Ammon's horn (tissue), 1 donor: ENCODE measurements at places on chromosomes 7 and 10.
A peak's percentile ranks its signal among the peaks of the same experiment; 100 is the strongest.

DNA sequence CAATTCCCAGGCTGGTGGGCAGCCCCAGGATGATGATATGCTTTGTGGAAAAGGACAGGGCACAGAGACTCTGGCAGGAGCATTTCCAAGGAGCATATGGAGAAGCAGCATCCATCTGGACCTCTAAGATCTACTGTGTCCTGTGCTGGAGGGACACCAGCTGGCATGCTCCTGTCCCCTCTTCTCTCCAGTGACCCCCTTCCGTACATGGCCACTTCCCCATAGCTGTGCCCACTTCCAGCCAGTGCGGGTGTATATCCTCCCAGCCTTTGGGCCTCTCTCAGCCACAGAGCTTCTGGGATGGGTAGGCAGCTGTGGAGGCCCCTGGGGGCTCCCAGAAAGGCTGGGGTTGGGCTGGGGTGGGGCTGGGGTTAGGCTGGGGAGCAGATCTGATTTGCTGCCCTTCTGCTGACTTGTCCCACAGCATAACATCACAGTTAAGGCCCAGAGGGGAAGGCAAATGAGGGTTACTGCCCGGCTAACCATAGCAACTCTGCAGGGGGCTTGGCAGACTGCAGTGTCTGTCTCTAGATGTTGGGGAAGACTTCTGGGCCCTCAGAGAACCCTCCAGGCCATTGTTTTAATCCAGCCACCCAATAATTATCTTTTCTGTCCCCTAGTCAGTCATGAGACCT lies 6.3 kb downstream of the NPFFR1 start:
- DNase-seq = no peak

- DNase-seq = no peak
Observed at GRCh38 chr7:4246536-4246935, 435.6 kb upstream of the FOXK1 start.

GRCh38 chr7:7681936-7682329 lies 36.5 kb downstream of the RPA3 start:
- no peak for DNase-seq

DNA sequence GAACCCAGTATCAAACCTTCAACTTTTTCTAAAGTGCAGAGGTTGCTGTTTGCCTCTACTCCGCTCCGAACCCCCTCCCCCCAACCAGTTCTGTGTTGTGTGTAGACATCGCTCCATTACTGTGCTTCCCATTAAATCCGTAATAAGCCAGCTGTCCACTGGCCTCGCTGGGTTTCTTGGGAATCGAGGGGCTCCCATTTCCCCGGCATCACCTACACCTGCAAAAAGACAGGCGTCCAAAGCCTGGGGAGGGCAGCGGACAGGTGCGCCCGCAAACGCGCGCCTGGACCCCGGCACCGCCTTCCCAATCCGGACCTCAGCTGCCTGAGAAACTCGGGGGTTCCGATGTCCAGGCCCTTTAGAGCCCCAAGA lies 631 bp downstream of the RTKN2 start:
- no peak for DNase-seq

DNA sequence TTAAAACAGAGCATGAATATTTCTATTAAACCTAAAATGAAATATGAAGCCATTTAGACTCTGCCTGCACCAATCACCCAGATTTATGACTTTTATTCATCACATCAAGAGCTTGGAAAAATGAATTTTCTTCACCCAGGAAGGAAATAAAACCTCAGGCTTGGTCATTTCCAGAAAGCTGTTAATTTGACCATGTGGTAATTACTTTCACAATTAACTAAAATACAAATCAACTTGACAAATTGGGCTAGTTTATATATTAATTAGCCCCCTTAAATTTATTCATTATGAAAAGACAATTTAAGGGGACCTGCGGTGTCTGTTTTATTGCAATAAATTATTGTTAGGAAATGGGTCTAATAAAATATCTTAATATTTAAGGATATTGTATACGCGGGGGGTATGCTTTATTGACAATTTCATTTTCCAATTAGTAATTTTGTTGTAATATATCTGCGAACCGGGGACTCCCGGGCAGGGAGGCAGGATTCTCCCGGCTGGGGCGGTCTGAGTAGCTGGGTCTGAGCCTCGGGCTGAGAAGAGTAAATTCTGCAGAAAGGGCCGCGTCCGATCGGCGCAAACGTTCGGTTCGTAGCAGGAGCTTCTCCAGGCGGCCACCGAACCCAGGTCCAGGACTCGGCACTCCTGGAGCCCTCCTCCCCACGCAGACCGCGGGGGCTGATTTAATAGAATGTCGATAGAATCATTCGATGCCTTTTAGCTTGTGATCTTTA lies 9.4 kb upstream of the MNX1 start:
- no peak for DNase-seq

- DNase-seq = no peak
Observed at GRCh38 chr7:157652161-157652953, 315.6 kb downstream of the DNAJB6 start.

GRCh38 chr7:121330053-121330833 lies 1.4 kb downstream of the WNT16 start:
- no peak for DNase-seq

- DNase-seq = no peak
Observed at GRCh38 chr7:45662018-45662417, 87.8 kb downstream of the ADCY1 start.

GRCh38 chr7:81789406-81790119 lies 19.7 kb upstream of the HGF start:
- DNase-seq = no peak

GRCh38 chr7:22549051-22549450 lies 49.1 kb upstream of the STEAP1B start:
- DNase-seq = no peak

DNA sequence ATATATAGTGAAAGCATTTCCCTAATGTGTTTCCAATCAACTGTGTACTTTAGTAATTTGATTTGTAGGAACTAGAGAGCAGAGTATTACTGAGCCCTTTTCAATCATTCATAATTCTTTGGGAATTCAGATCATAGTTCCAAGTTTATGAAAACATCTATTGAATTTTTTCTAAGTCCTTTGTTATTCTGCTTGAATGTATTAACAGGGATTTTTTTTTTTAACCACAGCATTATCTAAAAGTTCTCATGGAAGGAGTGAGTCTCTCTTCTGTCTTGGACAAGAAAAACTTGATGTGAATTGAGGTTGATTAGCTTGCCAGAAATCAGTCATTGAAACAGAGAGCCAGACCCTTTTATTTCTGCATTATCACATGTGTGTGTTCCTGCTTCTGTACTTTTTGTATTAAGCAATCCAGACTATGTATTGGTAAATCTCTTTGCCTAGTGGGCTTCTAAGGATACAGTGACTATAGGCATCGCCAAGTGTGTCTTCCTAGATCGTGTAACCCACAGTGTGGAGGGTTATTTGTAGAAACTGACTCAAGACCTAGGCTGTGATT lies 59.9 kb downstream of the BMPER start:
- DNase-seq = no peak

DNA sequence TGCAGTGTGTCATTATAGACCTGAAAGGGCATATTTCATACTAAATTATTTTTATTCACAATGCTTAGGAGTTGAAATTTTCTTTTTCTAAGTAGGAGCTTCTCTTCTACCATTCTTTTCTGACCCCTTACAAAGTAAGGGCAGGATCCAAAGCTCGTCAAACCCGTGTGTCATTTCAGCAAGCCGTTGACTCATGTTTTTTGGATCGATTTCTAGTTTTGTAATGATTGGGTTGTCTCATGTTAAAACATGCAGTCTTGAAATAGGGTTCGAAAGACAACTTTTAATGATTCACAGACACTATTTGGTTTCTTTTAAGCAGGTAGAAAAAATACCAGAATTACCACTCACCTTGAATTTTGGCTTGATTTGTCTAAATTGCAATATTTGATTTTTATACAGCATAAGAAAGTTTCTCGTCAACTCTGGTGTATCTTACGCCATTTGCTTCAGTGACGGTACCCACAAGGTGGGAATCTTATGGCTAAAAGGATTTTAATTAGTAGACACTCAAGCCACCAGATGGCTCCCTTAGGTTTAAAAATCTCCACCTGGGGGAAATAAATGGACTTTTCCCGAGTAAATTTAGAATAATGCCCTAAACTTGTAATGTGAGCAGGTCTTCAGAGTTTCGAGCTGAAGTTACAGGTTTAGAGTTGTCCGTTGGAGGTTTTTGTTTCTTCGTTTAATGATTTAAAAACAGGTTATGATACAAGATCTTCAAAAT lies 283.4 kb downstream of the CCDC3 start:
- DNase-seq = no peak

- no peak for DNase-seq
Observed at GRCh38 chr7:91082038-91082437, 182.2 kb upstream of the FZD1 start.

DNA sequence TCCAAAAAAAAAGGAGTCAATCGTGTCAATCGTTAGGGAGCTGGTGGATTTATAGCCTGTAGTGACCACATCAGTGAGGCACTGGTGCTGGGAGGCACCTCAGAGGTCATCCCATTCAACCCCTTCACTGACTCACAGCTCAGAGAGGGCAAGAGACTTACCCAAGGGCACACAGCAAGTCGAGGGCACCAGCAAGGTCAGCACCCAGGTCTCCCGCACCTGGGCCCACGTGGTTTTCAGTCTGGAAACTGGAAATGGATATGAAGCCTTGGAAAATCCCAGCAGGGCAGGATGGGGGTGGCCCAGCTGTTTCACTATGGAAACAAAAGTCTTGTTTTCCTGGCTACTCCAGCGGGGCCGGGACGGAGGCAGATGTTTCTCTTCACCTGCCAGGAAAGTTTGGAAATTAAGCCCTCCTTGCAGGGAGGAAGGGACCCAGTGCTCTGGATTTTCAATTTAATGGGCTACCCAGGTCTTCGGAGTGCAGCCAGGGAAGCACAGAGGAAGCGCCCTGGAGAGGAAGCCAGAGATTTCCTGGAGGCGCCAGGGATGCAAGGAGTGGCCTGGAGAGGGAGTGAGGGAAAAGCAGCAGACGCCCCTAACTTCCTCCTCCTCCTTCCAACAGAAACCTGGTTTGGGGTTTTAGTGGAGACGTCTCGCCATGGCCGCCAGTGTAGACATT lies 157.2 kb upstream of the TNRC18 start:
- DNase-seq = no peak

DNA sequence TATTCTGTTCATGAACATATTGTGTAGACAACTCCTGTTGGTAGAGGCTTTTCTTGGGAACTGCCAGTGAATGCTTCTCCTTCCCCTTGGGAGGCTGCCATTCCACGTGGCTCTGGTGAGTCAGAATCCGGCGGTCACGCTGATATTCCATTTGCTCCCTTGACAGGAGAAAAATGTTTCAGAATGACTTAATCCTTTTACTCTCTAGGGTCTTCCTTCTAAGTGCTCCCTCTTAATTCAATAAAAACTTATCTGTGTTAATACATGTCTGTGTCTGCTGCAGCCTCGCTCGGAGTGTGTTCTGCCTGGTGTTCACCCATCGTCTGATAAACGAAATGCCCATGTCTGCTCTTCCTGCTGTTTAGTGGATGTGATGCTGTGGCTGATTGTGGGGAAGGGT lies 278.6 kb downstream of the ARHGAP12 start:
- DNase-seq = peak; percentile 60

DNA sequence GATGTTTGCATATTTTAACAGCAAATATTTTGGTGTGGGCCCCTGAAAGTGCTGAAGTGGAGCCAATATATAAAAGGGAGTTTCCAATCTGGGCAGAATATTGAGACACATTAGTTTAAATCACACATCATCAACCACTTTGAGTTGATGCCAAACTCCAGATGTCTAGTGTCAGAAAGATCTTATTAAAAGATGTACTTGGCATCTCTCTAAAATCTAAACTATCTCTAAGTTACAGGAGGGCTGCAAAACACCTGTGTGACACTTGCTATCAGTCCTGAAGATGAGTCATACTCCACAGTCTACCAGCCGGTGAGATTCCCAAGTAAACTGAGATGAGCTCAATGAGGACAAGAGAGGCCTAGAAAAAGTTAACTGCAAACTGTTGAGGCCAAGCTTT lies 11.4 kb downstream of the JAZF1 start:
- no peak for DNase-seq

- peak; percentile 43 for DNase-seq
Observed at GRCh38 chr7:157432957-157433576, 96.3 kb downstream of the DNAJB6 start.

- DNase-seq = peak; percentile 43
Observed at GRCh38 chr7:23347682-23348180, 48.6 kb downstream of the MALSU1 start.

GRCh38 chr10:61961278-61961677 lies 59.8 kb downstream of the ARID5B start:
- DNase-seq = no peak

DNA sequence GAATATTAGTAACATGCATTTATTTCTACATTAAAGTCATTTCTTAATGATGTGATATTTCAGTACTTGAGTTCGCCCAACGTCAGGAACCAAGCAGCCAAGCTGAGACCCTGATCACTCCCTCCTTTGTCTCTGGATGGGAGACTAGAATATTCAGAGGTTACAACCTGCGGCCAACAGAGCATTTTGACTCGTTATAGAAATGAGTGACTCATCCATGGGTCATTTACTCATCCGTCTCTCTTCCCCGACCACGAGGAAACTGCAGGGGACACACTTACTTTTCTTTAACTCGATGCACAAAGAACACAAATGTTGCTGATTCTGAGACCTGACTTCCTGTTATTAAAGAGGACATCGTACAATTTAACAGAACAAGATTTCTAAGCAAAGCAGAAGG lies 343.3 kb downstream of the FRMD4A start:
- no peak for DNase-seq

- DNase-seq = peak; percentile 33
Observed at GRCh38 chr7:127803626-127804025, 151.6 kb downstream of the SND1 start.

- DNase-seq = no peak
Observed at GRCh38 chr10:49700211-49700610, 20.8 kb downstream of the C10orf53 start.

DNA sequence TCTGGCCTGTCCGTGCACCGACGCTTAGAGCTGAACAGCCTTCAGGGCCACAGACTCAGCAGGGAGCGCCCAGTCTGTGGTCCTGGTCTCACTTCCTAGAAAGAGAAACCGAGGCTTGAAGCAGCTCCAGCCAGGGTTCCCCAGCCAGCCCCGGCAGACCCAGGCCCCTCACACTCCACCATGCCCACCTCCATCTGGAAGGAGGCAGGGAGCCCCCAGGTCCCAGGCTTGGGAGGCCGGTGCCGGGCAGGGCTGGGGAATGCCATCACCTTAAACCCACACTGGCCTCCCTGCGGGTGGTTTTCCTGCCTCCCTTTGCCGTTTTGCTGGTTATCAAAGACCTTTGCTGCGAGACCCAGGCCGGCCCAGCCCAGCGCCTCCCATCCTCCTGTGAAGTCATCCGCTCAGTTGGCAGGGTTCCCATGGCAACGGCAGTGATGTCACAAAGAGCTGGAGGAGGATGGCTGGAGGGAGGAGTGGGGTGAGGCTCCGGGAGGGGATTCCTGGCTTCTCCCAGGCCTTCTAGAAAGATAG lies 24.0 kb downstream of the ELFN1 start:
- DNase-seq = peak; percentile 46

DNA sequence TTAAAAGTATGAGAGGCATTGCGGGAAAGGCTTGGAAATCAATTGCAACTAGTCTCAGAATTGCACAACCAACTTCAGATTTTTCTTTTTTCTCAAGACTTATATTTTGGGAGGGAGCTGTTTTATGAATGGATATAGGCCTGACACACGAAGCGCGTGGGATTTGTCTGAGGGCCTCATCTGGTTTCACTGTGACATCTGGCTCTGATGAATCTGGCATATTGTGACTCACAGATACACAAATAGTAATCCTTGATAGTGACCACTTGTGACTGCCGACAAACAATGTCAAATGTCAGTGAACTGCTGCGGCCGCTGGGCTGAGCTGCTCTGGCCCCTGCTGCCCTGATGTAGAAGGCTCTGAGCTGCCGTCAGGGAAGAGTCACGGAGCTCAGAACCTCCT lies 655.1 kb downstream of the INHBA start:
- DNase-seq = no peak
